ENCODE measurements at places on chromosomes 16 and 17.

DNA sequence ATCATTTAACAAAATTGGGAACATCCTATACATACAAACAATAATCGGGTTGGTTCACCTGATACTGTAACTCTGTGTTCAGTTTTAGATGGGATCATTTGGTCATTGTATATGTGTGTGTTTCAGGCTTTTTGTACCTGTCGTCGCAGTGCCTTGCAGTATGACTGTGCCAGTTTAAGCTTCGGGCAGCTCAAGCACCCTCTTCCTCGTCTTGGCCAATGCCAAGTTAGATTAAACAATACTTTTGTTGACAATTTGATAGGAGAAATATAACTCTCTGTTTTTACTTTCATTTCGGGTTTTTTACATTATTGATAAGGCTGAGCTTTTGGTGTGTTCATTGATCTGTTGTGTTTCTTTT, 37.0 kb upstream of the ARHGAP17 start:
- DNase-seq: no peak

GRCh38 chr16:20969386-20969785, 68.8 kb downstream of the LYRM1 start:
- no peak for DNase-seq

DNA sequence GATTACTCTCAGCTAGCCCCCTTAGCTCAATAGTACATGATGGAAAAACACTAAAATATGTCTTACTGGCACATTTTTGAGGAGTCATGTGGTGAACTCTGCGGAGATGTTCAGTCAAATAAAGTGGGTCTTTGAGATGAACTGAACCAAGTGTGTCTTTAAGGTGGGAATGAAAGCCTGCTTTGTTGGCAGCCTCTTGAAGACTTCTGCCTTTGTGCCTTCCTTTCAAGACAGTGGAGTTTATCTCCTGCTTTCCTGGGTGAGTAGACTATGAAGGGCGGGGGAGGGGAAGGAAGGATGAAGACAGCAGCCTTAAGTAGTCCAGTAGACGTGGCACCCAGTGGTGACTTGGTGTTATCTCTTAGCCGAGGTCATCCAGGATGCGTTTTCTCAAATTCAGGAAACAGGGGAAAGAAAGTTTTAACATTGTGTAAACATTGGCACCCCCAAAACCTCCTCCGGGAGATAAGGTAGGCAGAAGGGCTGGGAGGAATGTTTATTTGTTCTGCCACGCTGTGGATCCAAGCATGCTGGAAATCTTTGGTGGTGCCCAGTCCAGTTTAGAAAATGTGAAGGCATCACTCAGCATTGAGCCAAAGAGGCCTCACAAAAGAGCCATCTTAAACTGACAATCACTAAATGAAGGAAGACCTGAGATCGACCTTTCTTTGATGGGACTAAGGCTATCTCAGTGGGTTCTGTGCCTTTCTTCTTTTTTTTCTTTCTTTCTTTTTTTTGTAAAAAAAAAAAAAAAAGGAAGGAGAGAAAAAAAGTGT, 220.6 kb downstream of the FTO start:
- no peak for DNase-seq

GRCh38 chr17:17535957-17536356, 39.8 kb upstream of the RASD1 start:
- DNase-seq: no peak

DNA sequence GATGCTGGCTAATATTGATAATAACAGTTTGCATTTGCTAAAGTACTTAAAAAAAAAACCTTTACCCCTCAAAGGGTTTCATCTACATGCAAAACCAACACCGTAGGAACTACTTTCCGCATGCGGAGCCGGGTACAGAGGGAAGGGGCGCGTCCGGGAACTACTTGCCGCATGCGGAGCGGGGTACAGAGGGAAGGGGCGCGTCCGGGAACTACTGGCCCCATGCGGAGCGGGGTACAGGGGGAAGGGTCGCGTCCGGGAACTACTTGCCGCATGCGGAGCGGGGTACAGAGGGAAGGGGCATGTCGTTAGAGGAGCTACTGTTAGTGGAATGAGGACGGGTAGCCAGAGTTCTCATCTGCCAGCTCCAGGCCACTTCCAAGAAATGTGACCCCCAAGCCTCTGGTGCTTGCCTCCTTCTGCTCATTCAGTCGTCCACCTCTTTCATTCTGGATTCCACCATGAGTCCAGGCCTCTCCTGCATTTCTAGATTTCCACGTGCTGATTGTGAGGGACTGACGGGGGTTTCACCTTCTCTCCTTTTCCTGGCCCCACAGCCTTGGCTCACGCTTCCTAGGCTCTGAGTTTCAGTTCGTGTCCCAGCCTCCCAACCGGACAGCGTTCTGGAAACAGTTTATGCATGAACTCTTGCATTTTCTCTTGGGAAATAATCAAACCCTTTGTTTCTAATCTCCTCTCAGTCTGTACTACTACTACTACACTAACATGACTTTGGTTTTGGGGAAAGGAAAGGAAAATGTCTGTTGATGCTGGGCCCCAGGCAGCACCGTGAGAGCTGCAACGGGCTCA, 26.9 kb downstream of the MINK1 start:
- DNase-seq: no peak

- DNase-seq: no peak
Observed at GRCh38 chr16:80996688-80997138, 10.0 kb downstream of the CMC2 start.

DNA sequence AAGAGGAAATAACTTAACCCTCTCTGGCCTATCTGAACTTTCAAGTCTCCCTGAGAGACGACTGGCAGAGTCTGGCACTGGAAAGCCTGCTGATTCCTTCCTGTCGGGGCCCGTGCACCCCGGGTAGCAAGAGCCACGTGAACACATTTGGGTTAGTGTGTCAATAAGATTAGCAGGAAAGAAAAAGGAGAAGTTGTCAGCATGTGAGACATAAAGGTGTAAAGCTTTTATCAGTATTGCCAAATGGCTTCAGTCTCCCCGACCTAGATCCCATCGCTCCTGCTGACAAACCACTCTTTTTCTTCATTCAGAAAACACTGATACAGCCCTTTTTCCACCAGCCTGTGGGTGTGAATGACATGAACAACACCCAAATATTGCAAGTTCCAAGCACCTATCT, 74.4 kb downstream of the CCT6B start:
- DNase-seq: no peak

DNA sequence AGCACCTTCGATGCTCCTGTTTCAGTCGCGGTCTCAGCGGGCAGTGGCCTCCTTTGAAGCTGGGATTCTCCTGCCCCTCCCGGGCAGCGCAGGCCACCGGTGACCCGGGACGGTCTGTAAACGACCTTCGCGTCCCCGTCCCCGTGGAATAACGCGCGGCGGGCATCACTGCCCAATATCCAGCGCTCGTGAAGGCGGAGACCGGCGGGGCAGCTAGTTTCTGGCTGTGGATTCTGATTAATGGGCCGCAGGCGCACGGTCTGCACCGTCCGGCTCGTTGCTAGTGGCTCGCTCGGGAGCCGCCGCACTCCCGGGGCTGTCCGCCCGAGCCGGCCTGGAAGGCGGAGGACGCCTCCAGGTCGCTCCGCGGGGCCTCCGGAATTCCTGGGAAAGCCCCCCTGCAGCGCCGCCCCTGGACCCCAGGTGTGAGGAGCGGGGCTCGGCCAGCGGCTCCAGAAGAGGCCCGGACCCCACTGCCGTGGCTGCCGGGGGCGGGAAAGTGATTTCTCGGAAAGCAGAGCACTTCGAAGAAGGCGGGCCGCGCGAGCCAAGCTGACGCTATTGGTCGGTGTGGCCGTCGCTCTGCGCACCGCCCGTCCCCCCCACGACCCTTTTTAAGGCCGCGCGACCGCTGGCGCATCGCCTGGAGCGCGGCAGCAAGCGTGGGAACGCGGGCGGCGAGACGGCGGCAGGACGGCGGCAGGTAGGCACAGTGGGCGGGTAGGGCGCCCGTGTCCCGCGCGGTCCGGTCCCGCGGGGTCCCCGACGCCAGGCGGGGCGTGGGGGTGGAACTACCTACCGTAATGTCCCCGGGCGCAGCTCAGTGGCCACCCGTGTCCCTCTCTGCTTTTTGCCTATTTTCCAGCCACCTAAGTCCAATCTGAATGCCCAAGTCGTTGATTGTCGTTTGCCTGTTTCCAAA, at the start of gene IRF8:
IRF8 (plus strand) TSS at position 642 of the 922 bp plus-strand sequence. CDS start 3,854 bp downstream, outside the sequence.
- DNase-seq: peak; percentile 82

- DNase-seq: no peak
Observed at GRCh38 chr17:81385320-81386111, 9.7 kb upstream of the BAHCC1 start.

DNA sequence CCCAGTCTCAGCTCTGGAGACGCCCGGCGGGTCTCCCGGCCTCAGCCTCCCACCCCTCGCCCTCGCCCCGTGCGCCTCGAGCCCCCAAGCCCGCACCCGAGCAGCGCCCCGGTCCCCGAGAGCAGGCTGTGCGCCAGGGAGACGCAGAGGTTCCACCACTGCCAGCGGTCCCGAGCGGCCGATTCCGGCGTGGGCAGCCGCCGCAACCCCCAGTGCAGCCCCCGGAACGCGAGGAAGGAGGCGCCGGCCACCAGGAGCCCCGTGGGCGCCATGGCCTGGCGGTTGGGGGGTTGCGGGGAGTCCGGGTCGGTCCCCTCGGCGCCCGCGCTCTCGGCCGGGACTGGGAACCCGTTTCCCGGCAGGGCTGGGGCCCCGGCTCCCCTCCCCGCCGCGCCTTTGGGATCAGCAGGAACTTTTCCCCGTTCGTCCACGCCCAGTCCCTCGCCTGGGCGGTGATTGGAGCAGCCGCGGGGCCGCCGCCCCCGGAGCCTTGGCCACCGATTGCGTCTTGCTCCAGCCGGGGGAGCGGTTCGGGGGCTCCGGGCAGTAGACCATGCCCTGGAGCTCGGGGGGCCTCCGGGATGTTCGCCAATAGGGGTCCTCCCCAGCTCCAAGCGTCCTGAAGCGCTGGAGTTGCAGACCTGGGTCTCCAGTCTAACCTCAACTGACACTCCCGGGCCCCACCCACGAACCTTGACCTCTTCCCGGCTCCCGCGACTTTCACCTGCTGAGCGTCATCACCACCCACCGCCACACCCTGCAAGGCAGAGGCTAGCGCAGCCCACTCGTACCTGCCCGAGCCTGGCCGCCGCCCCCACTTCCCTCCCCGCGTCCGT, at the start of gene TLCD2:
TLCD2 (minus strand) TSS at position 407 of the 836 bp plus-strand sequence; CDS start at position 272, 135 bp downstream.
- DNase-seq: no peak

GRCh38 chr16:20203272-20203671, 124.0 kb downstream of the GP2 start:
- no peak for DNase-seq

GRCh38 chr16:86126891-86127290, 227.9 kb downstream of the IRF8 start:
- no peak for DNase-seq

DNA sequence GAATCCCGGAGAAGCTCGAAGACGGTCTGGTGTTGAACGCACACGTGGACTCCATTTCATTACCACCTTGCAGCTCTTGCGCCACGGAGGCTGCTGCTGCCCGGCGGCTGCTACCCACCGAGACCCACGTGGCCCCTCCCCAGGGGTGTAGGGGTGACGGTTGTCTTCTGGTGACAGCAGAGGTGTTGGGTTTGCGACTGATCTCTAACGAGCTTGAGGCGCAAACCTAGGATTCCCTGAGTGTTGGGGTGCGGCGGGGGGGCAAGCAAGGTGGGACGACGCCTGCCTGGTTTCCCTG, 1.7 kb upstream of the CBX4 start:
- no peak for DNase-seq

DNA sequence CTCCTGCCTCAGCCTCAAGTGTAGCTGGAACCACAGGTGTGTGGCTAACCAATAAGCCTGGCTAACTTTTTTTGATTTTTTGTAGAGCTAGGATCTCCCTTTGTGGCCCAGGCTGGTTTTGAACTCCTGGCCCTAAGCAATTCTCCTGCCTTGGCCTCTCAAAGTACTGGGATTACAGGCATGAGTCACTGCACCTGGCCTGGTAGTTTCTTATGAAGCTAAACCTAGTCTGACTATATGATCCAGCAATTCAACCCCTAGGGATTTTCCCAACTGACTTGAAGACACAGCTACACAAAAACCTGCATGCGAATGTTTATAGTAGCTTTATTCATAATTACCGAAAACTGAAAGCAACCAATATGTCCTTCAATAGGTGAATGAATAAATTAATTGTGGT, 176.2 kb upstream of the IRX3 start:
- no peak for DNase-seq

GRCh38 chr16:86635176-86635876, 57.0 kb downstream of the FOXL1 start:
- no peak for DNase-seq

- no peak for DNase-seq
Observed at GRCh38 chr16:19841184-19841583, 43.5 kb downstream of the GPRC5B start.

DNA sequence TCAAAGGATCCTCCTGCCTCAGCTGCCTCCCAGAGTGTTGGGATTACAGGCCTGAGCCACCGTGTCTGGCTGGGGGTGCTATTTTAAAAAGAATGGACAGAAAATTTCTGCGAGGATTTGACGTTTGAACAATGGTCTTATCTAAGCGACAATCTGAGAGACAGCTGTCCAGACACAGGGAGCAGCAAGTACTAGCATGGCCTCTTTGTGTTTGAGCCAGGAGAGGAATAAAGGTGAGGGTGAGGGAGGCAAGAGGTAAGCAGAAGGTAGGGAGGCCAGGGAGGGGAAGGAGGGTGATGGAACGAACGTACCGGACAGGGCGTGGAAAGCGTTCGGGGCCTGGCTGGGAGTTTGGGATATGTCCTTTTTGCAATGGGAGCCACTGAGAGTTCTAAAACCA, 59.2 kb downstream of the PITPNC1 start:
- no peak for DNase-seq

DNA sequence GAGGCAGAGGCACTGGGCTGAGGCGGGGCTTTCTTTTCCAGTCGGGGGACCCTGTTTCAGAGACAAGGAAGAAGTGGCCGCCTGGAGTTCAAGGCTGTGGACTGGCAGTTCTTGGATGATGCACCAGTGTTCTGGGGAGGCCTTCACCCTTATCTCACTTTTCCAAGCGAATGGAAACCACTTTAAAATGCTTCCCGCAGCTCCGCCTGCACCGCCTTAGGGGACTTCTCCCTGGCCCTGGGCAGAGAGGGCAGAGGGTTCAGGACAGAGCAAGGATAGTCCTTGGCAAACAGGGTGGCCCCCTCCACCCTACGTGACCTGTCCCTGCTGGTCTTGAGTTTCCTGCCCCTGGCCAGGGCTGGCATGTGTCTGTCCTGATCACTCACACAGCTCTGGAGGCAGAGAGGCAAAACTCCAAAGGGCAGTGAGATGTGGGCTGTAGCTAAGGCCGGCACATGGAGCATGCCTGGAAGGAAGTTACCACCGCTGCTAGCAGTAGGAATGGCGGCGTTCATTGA, 20.6 kb downstream of the RTN4RL1 start:
- DNase-seq: no peak
